ENCODE measurements at places on chromosomes 2 and 18. TPM values are rescaled to one million over a fixed set of nuclear protein-coding genes. Genes with fewer than 3 reads are reported as not detected.

DNA sequence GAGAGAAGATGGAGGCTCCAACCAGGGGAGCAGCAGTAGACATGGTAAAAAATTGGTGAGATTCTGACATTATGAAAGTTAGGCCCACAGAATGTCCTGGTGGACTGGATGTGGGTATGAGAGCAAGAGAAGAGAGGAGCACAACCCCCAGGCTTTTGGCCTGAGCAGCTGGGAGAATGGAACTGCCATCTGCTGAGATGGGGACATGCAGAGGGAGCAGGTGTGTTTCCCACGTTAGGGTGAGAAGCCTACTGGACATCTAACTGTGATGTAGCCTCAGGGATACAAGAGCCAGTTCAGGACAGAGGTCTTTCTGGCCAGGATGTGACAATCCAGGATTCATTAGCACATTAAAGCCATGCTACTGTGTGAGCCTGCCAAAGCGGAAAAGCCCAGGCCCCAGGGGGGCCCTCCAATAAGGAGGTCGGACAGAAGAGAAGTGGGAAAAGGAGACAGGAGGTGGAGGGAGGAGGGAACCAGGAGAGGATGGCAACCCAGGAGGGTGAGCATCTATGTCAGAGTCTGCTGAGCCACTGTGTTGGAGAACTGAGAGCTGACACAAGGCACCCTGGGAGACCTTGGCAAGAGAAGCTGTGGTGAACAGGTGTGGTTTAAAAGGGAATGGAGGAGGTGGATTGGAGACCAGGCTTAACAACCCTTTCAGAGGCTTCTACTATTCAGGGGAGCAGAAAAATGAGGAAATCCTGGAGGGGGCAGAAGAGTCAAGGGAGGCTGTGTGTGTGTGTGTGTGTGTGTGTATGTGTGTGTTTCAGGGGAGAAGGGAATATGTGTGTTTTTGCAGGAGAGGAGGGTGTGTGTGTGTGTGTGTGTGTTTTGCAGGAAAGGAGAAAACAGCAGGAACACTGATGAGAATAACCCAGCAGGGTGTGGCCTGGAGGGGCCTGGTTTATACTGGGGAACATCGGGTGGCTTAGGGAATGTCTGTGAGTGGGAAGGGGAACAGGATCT, 10.5 kb downstream of the CYB5A start:
- H3K36me3 ChIP-seq = no peaks in the 10 kb centered on the region
- no peaks in the 10 kb centered on the region for H3K27me3 ChIP-seq
- peak overlapping the region; percentile 79 for H3K27ac ChIP-seq
- H3K4me3 ChIP-seq = no peak overlapping the region

GRCh38 chr2:98665677-98666076, 57.3 kb downstream of the UNC50 start:
- H3K27me3 ChIP-seq = no peaks in the 10 kb centered on the region
- H3K27ac ChIP-seq = no peak overlapping the region
- H3K4me1 ChIP-seq = no peaks in the 10 kb centered on the region

DNA sequence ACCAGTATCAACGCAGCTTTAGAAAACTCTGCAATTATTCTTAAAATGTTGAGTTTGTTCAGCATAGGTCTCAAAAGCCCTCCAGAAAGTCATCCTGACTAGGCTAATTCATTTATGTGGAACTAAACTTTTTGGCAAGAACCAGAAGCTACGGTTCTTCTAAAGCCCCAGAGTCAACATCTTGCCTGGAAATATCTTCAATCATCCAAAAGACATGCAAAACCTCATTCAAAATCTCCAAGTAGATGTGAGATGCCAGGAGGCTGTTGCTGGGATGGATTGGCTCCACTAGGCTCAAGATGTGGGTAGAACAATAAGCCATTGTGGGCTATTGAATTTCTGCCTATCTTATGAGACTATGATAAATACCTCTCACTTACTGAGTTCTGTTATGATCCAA, 2.1 kb upstream of the SCG2 start:
- no peak overlapping the region for H3K27ac ChIP-seq
- no peak for DNase-seq

- H3K27ac ChIP-seq = no peak overlapping the region
- no peaks in the 10 kb centered on the region for H3K4me1 ChIP-seq
- no peak for DNase-seq
- no peak overlapping the region for H3K4me3 ChIP-seq
- no peaks in the 10 kb centered on the region for H3K27me3 ChIP-seq
Measured at GRCh38 chr2:12087175-12087574, 340.7 kb downstream of the LPIN1 start.

The HAAO gene
- 4.4 TPM for total RNA-seq

The GAREM1 gene
- total RNA-seq = 13.4 TPM

Measured in breast epithelium (tissue), 4 donors.